ENCODE measurements at places on chromosomes 7 and 10.

- no peak for DNase-seq
Observed at GRCh38 chr7:28263622-28264271, 83.2 kb upstream of the JAZF1 start.

DNA sequence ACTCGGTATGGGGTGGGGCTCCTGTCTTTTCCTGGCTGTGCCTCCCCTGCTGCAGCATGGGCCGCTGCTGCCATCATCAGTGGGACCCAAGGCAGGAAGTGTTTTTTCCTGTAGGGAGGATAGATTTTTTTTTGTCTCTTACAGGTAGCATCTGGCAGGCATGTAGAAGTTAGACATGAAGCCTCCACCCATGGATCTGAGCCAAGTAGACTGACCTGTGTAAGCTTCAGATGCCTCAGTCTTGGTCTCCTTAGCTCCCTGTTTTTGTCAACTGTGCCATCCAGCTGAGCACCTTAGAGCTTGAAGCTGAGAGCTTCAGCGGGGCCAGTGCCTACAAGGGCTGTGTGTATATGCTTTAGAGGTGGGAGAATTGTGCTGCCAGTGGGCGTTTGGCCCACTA lies 93.5 kb downstream of the AUTS2 start:
- DNase-seq, result no peak

DNA sequence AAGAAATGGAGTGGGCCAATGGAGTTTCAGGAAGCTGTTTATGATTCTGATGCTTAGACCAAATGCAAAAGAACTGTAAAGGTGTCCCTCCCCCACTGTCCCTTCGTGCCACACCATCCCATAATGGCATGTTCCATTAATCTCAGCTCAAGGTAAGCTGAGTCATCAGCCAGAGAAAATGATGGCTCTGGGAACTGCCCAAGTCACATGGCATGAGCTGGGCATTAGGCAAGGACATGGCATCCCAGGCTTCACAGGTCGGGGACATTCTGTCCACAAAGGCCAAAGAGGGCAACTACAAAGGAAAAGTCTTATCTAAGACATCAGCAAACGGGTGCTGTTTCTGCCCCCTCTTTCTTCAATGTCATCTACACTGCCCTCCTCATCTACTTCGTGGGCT lies 44.9 kb downstream of the DLG5 start:
- no peak for DNase-seq

DNA sequence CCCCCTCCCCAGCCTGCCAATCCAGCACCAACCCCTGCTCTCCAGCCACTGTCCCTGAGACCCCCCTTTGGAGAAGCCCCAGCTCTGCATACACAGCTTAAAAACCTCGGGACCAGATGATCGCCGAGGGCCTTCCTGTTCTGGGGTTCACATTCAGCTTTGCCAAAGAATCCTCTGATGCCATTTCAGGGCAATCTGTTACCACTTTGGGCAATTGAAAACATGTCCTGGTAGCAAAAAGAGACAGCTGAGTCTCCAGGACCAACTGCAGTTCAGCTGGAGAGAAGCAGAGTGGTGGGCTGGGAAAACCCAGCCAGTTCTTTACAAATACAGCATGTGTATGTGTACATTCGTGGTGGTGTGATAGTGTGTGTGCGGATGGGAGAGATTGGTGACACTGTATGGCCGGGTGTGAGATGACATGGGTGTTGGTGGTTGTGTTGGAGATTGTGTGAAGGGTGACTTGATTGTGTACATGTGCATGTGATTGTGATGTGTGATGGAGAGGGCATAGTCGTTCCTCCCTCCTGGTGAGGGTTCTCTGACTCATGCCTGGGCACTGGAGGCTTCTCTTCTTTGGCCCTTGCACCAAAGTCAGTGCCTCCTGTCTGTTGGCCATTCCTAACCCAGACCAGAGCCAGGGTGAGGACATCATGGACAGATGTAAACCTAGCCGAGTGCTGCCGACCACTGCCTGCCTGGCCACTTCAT lies 48.5 kb upstream of the AQP1 start:
- DNase-seq, result no peak

GRCh38 chr7:10646194-10646593 lies 327.5 kb upstream of the PHF14 start:
- DNase-seq, result no peak

GRCh38 chr10:7526017-7526400 lies 115.2 kb upstream of the SFMBT2 start:
- DNase-seq, result peak; percentile 30

- DNase-seq, result peak; percentile 49
Observed at GRCh38 chr7:35849158-35849831, 48.4 kb downstream of the SEPTIN7 start.

GRCh38 chr7:4882169-4883032 lies 1.1 kb downstream of the RADIL start:
- DNase-seq, result peak; percentile 74

DNA sequence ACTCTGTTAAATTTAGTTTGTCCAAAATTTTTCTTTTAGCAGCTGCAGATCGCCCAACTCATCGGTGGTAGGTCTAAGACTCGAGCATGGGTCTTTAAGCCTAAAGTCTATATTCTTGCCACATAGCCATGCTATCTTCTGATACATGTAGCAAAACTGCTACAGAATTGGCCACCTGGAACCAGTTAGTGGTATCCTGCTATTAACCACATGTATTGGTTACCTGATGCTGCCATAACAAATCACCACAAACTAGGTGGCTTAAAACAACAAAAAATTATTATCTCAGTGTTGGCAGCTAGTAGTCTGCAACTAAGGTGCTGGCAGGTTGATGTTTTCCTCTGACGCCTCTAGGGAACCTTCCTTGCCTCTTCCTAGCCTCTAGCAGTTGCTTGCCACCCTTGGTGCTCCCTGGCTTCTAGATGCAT lies 96.7 kb upstream of the PIK3CG start:
- no peak for DNase-seq

DNA sequence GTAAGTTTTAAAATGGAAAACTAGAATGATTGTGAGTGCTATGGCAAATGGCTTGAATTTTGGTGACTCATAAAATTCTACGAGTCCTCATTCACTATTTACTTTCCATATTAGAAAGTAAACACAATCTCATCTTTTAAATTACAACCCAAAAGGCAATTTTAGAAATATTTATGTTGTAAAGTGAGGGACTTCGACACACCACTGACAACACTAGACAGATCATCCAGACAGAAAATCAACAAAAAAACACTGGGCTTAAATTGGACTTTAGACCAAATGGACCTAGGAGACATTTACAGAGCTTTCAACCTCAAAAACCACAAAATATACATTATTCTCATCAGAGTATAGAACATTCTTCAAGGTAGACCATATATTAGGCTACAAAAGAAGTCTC lies 30.1 kb downstream of the ZNF277 start:
- DNase-seq, result no peak

DNA sequence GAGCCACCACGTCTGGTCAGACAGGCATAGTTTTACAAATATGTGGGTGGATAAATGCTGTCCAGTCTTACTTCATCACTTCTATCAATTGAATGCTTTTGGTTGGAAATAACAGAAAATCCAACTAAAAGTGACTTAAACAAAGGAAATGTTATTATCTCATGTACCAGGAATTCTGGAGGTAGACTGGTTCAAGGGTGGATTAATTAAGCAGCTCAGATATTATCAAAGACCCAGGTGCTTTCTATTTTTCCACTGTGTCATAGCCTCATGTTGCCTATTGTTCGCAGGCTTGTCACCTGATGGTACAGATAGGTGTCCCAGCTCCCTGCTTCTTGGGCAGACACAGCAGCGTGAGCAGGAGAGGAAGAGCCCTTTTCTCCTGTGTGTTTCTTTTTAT lies 156.1 kb upstream of the CTBP2 start:
- no peak for DNase-seq

DNA sequence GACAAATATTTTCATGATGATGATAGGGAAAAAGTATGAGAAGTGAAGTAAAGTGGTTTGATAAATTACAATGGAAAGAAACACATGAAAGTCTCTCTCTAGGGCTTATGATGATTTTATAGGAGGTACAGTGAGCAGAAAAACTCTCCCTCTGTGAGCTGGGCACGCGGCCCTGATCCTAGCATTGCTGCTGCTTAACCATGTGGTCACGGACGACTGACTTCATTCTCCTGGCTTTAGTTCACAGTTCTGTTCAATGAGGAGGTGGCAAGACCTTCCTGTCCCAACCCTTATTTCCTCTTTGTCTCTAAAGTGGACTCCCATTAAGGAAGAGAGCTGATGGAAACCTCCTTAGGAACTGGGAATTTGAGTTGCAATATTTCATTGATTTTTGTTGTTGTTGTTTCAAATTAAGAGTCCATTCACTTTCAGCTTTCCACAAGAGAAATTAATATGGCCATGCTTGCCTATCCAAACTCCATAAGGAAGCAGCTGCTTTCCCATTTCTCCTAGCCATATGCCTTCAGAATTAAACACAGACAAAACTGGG lies 8.2 kb upstream of the PON3 start:
- DNase-seq, result no peak

GRCh38 chr10:86198271-86198670 lies 168.3 kb downstream of the GRID1 start:
- no peak for DNase-seq

- DNase-seq, result peak; percentile 66
Observed at GRCh38 chr7:37920305-37920848, at the start of gene EPDR1. Gene EPDR1 (plus strand): TSS chr7:37920640. CDS start chr7:37920940, 300 bp downstream.

- DNase-seq, result no peak
Observed at GRCh38 chr10:26950934-26951333, 90.2 kb upstream of the ABI1 start.

- no peak for DNase-seq
Observed at GRCh38 chr7:141641876-141642275, 60.1 kb downstream of the DENND11 start.

GRCh38 chr7:14859267-14859666 lies 43.3 kb downstream of the DGKB start:
- no peak for DNase-seq

- DNase-seq, result peak; percentile 89
Observed at GRCh38 chr10:77004917-77005564, 632.6 kb downstream of the KCNMA1 start.

DNA sequence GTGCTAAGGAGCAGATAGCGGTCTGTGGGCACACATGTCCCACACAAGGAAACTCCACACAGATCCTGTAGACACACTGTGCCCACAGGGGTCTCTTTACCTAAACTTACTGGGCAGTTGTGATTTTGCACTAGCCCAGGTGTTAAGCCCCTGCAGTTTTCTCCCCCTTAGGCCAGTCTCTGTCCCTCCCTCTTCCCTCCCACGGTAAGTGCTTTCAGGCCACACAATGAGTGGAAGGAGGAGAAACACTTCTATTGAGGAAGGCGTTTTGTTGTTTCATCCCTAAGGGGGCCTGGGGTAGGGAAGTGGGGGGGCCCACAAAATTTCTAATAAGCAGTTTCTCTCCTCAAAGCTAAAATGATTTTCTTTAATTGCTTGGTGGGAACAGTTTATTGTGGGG lies 51.4 kb downstream of the FBXW4 start:
- peak; percentile 29 for DNase-seq

DNA sequence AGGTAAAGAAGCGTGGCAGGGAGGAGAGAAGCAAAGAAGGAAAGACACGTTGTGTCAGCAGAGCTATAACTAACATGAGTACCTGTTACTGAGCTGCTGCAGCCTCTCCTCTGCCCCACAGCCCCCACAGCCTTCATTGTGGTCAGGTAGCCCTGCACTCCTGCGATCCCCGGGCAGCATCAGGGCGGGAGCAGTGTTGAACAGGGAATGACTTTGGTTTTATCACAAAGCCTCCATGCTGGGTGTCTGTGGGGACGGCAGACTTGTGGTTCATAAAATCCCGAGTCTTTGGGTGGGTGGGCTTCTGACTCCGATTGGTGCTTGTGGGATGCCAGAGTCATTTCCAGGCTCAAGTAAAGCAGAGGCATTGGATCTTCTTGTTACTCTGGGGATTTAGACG lies 14.8 kb upstream of the PRKAG2 start:
- DNase-seq, result no peak

DNA sequence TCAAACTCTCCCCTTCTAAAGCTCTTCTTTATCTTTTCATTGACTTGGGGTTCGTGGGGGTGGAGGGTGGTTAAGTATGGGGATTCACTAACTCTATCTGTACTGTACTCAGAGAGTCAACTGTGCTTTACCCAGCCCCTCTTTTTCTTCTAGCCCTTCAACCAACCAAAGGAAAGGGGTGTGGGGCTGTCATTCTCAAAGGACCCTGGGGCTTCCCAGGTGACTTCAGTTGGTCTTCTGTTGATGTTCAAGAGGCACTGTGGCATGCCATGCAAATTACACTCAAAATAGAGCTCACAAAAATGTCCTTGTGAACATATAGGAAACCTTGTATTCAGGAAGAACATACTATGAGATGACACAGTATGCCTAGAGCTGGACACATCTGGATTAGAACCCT lies 16.9 kb upstream of the RHOBTB1 start:
- no peak for DNase-seq

- peak; percentile 95 for DNase-seq
Observed at GRCh38 chr7:149005427-149006344, 22.6 kb downstream of the PDIA4 start.

- DNase-seq, result no peak
Observed at GRCh38 chr7:102444961-102445673, 11.7 kb downstream of the ORAI2 start.

GRCh38 chr7:98119256-98119918 lies 12.7 kb downstream of the LMTK2 start:
- DNase-seq, result no peak

GRCh38 chr7:84324136-84324630 lies 129.6 kb upstream of the SEMA3A start:
- DNase-seq, result no peak

- no peak for DNase-seq
Observed at GRCh38 chr7:82598958-82599357, 155.4 kb upstream of the CACNA2D1 start.

GRCh38 chr7:156105337-156106106 lies 293.3 kb upstream of the SHH start:
- no peak for DNase-seq

DNA sequence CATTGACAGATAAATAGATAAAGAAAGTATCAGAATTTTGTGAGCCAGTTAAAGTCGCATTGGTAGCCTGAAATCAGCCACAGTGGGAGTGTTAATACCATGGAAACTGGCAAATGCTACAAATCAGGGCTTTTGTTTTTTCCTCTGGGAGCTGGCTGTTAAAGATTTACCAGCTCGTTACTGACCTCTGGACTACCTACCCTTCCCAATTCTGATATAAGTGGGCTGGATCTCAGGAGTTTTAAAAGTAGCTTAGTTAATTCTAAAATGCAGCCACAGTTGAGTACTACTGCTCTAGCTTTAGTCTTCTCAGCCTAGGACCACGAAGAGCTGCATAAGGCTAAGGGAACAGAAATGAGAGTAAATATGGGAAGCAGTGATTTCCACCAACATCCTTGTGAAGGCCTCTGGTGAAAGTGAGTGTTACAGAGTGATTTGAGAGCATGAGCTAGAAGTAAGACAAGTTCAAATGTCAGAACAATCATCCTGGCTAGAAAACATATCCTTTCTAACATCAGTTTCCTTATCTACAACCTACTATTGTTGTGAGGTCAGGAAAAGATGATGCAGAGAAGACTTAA lies 53.2 kb downstream of the A1CF start:
- no peak for DNase-seq

DNA sequence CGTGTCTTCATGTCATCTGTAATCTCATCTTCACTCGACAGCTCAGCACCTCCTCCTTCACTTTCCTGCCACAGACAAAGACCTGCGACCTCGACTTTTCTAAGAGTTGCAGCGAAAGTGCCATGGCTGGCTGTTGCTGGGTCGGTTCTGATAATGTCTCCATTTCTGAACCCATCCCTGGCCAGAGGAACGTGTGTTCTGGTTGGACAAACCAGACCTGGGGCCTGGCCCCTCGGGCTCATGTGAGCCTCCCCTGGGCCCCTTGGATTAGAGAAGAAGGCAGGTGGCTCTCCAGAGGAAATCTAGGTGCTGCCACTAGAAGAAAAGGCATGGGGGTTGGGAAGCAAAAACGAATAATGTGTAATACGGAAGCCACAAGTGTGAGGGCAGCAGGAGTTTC lies 273.7 kb downstream of the GLRX3 start:
- DNase-seq, result no peak
